ENCODE measurements at places on chromosomes 6 and 20.

DNA sequence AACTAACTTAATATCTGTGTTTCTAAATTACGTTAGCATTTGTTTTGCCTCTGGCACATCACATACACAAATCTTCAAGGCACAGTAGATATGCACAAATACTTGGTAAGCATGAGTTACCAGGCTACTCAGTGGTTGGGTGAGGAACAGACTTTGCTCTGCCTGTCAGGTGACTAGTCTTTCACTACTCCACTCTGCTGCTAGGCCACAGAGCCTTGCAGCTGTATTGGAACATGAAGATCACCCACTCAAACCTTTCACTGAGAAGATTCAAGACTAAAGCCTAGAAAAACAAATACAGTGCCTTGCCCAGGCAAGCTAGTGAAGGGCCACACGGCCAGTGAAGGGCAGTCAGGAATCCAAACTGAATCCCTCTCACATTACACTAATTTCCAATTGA lies 47.0 kb downstream of the DTNBP1 start:
- DNase-seq = no peak

- no peak for DNase-seq
Observed at GRCh38 chr6:7518877-7519276, 22.6 kb upstream of the DSP start.

DNA sequence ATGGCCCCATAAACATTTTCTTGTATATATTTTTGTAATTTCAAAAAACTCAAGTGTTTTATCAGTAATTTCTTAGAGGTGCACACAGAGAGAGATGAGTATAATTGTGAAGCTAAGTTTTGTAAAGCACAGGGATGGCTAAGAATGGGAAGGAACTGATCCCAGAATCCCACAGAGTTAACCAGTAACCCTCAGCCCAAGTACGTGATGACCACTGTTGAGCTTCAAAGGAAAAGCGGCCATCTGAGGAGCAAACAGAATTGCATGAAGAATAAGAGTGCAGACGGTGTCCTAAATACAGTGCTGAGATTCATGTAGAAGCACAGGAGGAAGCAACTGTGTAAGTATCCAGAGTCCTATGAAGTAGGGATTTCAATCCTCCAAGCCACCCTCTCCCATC lies 28.1 kb upstream of the HLA-C start:
- DNase-seq = no peak

DNA sequence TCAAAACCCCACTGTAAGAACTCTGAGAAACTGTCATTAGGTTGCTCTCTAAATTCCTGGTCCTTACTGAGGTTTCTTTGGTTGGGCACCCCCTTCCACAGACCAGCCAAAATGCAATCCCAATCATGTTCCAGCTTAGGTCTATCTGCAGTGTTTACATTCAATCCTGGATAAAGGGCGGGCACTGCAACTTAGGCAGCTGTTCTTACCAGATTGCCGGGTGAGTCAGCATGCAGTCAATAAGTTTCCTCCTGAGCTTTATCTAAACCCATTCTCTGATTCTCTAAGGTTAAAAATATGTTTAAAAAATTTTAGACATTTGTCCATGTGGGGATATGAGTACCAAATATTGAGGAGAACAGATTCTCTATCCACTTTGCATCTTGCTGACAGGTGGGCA lies 197.8 kb downstream of the HAO1 start:
- no peak for DNase-seq

DNA sequence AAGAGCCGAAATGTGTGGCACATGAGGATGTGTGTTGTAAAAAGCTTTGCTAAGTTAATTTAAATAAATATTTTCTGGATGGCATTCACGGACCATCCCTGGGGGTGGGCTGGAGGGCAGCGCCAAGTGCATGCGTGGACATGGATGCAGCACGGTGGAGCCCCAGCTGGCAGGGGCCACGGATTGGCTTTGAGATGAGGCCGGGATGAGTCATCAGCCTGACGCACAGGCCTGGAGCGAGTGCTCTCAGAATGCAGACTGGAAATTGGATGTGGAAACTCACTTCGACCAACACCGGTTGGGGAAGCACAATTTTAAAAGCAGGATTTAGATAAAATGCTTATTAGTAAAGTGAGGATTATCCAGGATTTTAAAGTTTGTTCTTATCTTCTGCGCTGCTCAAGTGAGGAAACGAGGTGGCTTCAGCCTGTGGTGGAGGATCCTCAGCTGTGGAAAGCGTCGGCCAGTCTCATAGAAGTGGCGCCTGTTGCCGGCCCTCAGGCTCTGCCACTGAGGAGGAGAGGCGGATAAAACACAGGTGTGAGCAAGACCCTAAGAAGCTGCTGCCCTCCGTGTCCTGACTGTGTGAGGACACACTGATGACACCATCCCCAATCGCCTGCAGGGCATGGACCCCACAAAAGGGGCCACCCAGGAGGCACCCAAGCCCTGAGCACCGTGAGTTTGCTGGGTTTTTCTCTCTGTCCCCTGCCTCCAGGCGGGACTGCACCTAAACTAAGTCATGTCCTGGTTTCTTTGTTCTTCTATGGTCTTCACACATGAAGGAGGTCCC lies 279.7 kb downstream of the CDH4 start:
- DNase-seq = no peak

- no peak for DNase-seq
Observed at GRCh38 chr20:25397096-25397495, 6.5 kb upstream of the ABHD12 start.

DNA sequence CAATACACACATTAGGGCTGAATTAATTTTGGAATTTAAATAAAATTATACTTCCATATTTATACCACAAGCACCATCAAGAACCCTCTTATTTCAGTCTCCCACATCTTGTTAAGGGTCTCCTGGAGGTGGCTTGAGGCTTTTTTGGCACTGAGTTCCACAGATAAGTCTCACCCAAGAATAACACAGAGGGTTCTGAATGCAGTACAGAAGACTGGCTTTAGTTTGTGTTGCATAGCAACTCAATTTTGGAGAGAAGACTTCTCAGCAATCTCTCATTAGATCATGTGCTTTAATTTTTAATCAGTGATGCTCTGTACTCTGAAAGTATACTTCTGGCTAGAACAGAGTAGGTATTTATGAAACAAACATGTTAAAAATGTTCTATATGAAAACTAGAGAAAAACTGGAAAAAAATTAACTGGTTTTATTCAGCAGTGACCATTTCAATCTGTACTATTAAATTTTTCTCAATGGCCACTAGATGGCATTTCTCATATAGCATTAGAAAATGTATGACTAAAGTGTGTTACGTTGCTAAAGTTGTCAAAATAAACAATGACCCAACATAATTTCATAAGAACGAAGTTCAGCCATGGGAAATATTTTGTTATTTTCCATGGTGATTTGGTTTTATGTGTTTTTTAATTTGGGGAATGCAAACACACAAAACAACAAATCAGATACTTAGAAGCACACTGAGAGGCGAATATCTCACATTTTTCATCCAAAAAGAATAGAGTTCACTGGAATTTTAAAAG lies 32.7 kb upstream of the MAP7 start:
- DNase-seq = no peak

- DNase-seq = no peak
Observed at GRCh38 chr6:158766621-158767455, 52.3 kb downstream of the EZR start.

DNA sequence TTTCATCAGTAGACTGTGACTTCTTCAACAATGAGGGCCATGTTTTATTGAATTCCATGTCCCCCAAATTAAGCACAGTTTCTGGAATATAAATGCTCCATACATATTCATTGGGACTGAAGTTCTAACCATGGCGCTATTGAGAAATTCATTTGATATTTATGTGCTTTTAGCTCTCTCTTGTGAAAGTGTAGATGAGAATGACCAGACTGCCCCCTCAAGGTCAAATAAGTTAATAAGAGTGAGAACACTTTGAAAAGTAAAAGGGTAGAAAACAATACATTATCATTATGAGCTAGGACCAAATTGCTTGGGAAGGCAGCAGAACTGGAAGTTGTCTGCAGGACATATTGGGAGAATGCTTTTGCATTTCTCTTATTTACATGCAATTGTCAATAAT lies 597.9 kb downstream of the EPM2A start:
- no peak for DNase-seq

DNA sequence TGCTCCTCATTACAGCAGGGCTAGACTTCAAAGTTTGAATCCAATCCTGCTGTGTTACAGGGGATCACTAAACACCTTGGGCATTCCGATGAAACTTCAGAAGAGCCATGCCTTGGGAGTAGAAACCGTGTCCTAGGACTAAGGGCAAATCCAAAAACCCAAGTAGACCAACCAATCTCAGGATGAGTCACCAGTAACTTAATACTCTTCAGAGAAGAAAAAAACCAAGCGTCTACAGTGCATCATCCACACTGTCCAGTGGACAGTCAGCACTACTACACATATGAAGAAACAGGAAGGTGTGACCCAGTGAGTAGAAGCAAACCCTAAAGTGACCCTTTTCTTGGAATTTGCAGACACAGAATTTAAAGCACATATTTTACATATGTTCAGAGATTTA lies 39.5 kb upstream of the VAPB start:
- DNase-seq = no peak

DNA sequence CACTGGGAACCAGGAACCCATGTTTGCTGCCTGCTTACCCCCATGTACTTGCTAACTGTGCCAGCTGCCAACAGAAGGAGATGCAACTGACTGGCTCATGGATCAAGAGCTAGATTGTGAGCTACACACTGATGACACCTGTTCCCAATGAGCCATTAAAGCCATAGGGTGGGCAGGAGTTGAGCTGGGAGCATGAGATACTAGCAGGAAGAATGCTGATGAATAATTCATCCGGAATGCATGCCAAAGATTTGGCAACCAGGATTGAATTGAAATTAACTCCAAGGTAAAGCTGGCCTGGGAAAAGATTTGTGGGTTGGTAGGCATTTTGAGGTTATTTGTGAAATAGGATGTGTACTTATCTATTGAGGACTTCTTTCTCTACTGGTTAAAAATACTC lies 631.1 kb downstream of the KIF16B start:
- no peak for DNase-seq

- no peak for DNase-seq
Observed at GRCh38 chr20:61806314-61806713, 259.4 kb downstream of the TAF4 start.

DNA sequence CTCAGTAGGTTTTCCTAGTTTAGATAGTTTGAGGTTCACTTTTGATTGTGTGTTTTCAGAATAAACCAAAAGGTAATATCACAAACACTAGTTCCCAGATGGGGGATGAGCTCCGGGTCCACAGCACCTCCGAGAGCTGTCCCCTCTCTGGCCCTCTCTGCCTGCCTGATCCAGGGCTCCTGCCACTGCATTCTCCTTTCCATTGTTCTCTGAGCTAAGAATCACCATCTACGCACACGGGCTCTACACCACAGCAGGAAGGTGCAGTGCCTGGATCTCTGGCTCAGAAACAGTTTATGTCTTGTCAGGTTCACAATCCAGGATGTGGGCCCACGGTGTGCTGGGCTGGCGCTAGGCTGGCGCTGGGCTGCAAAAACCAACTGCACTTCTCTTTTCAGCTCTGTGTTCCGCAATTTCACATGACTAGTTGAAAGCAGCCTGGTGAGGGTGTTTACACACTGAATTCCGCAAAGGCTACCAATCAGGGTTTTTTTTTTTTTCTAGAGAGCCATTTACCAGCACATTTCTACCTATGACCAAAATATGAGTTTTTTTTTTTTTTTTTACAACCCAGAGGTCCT lies 167.5 kb downstream of the SOD2 start:
- no peak for DNase-seq

GRCh38 chr6:20955131-20955530 lies 420.9 kb downstream of the CDKAL1 start:
- DNase-seq = no peak

GRCh38 chr6:80872951-80873308 lies 766.5 kb downstream of the BCKDHB start:
- DNase-seq = no peak

DNA sequence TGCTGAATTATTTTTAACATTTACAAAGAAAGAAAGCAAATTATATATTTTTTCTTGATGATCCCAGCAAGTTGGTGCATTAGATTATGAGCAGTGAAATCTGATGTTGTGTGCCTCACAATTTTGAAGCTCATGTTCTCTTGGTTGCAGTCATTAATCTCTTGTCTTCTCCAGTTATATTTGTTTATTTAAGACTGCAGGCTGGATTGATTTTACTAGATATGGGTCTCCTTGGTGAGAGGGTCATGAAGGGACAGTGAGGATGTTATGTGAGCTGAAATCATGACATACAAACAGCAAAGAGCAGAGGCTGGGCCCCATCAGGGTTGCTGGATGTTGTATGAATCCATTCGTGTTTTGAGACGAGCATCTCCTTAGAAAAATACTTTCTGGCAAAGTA lies 64.2 kb upstream of the AKIRIN2 start:
- DNase-seq = no peak

DNA sequence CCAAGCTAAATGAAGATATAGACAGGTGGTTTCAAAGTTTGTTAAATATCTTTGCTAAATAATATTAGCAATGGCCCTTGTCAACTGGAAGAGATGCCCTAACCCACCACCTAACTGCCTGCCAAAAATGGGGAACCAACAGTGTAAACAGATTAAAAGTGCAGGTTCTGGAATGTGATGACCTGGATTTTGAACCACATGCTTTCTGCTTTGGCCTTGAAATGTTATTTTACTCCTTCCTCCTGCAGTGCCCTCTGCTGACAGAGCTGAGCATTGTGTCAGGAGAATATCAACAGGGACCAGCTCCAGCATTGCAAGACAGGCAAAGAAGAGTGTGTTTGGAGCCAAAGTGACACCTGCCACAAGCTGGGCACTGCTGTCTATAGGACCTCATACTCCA lies 226.6 kb downstream of the MYLK4 start:
- no peak for DNase-seq

DNA sequence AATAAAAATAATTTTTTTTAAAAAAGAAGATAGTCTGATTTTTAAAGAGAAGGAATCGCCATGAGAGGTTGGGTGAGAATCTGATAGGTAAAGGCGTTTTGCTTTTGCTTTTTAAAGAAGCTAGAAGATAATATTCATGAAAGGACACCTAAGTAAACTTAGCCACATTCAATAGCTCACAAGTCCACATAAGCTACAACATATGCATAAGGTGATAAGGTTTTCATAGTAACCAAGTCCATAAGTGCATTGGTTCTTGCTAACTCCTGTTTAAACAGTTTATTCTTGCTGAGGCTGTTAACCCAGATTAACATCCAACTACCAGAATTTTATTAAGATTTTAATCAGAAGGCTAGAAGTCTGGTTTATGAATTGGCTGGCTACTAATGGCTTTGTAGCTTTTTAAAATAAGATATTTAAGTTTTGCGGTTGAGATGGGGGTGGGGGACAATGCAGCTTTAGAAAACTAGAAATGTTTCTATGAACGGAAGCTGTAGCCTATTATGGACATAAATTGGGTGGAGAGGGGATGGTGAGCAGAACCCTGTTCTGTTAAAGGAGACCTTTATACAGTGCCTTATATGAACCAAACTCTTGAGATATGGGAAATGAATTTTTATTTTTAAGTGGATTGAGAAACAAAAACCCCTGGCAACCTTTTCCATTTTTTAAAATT lies 235.1 kb downstream of the ZFAND3 start:
- DNase-seq = no peak

GRCh38 chr6:87430499-87430898 lies 22.7 kb downstream of the CFAP206 start:
- DNase-seq = no peak

Measured in stimulated activated CD8-positive, alpha-beta memory T cell treated with anti-CD3 and anti-CD28 coated beads, Interleukin-15, amount 100 ng/mL, for 1 hour (primary cell).